Heart left ventricle (tissue), 16 donors: ENCODE measurements at places on chromosomes 16 and 17. TPM values are rescaled to one million over a fixed set of nuclear protein-coding genes. Genes with fewer than 3 reads are reported as not detected.

DNA sequence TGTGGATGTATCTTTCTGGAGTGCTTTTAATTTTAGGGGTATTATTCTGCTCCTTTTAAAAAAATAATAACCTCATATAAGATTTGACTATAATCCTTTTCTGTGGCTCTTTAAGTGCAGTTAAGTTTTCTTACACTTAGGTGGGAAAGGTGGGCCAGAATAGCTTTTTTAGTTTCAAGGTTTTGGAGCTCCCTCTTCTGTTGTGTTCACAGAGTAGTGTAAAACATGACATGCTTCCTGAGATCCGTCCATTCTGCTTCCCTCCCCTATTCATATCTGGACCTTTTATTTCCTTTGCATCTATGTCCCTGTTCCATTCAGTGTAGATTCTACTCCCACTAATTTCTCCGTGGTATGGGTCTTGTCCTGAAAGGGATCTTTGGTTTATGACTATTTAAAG, 12.8 kb downstream of the LRRC36 start:
- H3K27ac ChIP-seq = no peak overlapping the region
- no peaks in the 10 kb centered on the region for H3K36me3 ChIP-seq
- H3K27me3 ChIP-seq = no peaks in the 10 kb centered on the region

DNA sequence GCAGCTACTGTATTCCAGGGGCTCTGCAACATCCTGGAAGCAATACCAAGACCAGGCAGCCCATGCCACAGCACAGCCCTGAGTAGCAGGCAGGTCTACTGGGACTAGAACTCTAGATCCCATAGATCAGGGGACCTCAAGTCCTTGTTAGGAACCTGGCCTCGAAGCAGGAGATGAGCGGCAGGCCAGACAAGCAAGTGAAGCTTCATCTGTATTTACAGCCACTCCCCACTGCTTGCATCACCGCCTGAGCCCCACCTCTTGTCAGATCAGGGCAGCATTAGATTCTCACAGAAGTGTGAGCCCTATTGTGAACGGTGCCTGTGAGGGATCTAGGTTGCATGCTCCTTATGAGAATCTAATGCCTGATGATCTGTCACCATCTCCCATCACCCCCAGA, 295.7 kb upstream of the TNRC6C start:
- H3K36me3 ChIP-seq = no peaks in the 10 kb centered on the region
- no peak overlapping the region for H3K4me3 ChIP-seq
- DNase-seq = no peak
- H3K27me3 ChIP-seq = no peaks in the 10 kb centered on the region
- no peaks in the 10 kb centered on the region for H3K4me1 ChIP-seq
- H3K27ac ChIP-seq = no peak overlapping the region

KCNJ16 gene
- total RNA-seq = not detected

HOXB1 gene
- not detected for total RNA-seq

FBXW10 gene
- not detected for total RNA-seq
